ENCODE measurements at places on chromosomes 6 and 20.

- no peak for DNase-seq
These were observed 53.6 kb upstream of the SMOC2 start for GRCh38 chr6:168387426-168387825.

DNA sequence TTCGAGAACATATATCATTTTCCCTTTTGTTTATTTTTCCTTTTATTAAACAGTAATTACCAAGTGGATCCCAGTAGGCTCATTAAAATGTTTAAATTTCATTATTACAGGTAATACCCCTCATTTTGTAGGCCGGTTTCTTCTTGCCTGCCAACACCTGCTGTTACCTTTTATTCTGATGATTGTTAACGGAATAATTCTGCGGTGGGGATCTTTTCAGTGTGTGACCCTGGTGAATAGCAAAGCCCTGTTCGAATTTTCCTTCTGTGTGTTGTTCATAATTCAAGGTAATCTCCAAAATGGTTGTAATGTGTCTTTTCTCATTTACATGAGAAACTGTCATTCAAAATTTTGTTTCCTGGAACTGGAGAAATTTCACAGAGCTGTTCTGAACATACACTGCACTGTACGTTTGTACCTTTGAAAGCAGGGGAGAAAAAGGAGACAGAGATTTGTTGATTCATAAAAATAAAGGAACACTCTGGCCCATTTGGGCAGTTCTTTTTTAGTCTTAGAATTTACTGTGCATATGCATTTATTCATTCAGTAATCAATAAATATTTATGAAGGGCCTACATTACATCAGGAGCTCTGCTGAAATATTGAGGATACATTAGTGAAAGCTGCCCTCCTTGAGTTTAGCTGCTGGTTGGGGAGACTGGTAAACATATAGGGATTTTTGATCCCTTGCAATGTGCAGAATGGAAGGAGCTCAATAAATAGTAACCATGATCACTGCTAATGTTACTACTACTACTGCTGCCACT is 502.0 kb downstream of the QKI start:
- no peak for DNase-seq

DNA sequence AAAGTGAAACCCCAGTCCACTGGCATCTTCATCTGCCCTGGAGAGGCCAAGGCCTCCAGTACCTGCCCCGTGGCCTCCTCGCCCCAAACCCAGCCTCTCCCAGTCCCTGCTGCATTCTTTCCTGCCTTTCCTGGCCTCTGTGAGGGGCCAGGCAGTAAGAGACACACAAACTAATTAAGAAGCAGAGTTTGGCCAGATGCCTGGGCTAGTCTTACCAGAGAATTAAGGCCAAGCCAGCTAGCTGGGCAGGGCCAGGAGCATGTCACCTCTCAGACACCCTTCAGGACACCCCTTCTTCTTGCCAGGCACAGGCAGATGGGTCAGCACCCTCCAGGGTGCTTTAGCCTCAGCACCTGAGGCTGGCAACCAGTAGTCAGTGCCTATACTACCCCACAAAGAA is 2.4 kb downstream of the MDGA1 start:
- no peak for DNase-seq

DNA sequence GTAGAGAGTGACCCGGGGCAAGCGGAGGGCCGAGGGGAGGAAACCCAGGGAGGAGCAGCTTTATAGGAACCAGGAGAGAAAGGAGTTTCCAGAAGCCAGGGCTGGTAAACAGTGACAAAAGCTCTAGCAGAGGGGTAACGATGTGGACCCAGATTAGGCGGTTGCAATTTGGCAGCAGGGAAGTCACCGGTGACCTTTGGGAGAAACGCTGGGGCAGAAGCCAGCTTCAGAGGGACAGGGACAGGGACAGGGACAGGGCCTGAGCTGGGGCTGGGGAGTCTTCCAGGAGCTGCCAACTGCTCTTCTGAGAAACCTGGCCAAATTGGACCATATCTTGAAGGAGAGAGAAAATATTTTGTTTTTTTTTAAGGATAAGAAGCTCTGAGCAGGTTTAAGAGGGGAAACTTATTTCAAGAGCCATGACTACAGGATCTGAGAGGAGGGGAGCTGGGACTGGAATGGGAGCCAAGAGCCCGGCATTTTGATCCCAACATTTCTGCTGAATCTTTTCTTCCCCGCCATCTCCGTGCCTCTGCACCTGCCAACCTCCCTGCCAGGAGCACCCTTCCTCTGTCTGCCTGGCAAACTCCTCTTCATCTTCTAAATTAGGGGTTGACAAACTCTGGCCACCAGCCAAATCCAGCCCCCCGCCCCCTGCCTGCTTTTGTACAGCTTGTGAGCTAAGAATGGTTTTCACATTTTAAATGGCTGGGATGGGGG is 22.6 kb upstream of the PREX1 start:
- DNase-seq, result no peak

- peak; percentile 62 for DNase-seq
These were observed 3.0 kb downstream of the CASS4 start for GRCh38 chr20:56414842-56415765.

- DNase-seq, result peak; percentile 1
These were observed 734 bp downstream of the MMS22L start for GRCh38 chr6:97282238-97282725.

GRCh38 chr6:161244725-161245124 is 29.1 kb downstream of the AGPAT4 start:
- no peak for DNase-seq

DNA sequence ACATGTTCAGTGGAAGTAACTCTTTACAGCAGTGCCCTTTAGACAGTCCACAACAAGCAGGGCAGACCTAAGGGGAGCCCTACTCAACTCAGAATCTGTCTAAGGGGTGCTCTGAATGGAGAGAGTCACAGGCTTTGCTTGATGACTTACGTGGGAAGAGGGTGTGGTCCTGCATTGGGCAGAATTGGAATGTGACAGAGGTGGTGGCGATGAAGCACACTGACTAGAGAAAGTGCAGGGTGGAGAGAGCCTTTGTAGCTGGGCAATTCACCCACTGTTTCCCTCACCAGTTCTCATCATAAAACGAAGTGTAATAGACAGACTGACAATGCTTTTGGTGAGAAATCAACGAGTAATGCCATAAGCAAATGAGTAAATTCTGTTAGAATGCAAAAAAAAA is 11.2 kb downstream of the TP53INP2 start:
- no peak for DNase-seq

- DNase-seq, result no peak
These were observed 34.4 kb downstream of the DSE start for GRCh38 chr6:116405138-116405537.

DNA sequence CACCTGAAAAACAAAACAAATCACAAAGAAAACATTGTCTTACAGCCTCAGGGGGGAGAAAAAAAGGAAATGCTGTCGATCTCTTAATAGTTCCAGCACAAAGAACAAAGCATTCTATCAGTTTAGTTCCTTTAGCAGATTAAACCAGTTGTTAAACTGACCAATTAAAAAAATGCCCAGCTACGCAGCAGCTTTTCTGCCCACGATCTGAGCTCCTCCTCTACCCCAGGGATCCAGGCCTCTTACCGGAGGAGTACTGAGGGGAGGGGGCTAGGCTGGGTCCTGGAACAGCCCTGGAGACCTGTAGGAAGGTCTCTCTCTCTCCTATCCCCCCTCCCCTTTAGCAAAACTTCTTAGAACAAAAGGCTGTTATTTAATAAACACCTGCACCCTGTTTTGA is 13.4 kb downstream of the PTK7 start:
- no peak for DNase-seq

GRCh38 chr20:56440346-56441007 is 27.9 kb upstream of the RTF2 start:
- DNase-seq, result no peak

GRCh38 chr6:32427218-32427617 is 12.5 kb upstream of the HLA-DRA start:
- no peak for DNase-seq

GRCh38 chr6:24610672-24611071 is 35.3 kb downstream of the KIAA0319 start:
- no peak for DNase-seq

- no peak for DNase-seq
These were observed 47.3 kb downstream of the EPB41L2 start for GRCh38 chr6:131015630-131016263.

- no peak for DNase-seq
These were observed 372.0 kb upstream of the JARID2 start for GRCh38 chr6:14873781-14874441.

DNA sequence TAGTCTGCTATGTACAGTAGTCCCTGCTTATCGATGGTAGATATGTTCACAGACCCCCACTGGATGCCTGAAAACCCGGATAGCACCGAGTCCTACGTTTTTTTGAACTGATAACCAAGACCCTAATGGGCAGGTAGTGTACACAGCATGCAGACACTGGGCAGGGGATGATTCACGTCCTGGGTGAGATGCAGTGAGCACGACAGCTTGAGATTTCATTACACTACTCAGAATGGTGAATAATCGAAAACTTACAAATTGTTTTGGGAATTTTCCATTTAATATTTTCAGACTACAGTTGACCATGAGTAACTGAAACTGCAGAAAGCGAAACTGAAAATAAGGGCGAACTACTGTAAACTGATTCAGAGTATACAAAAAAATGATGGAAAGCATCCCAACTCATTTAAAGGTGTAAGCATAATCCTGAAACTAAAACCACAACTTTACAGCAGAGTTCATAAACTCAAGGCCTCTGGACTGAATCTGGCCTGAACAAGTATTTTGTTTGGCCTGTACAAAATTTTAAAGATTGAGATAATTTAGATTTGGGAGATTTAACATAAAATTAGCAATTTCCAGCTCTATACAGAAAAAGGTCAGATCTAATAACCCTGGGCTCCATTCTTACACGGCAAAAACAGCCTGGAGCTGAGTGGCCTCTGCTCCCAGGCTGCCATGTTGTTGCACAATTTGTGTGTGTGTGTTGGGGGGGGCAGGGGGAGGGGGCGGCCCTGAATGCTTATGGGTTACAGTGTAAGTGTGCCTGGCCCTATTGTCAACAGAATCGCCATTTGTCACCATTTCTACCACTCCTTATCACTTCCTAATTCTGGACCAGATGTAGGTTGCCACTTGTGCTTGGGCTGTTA is 34.9 kb downstream of the RNF24 start:
- DNase-seq, result peak; percentile 60

GRCh38 chr6:15389765-15390723 is 144.2 kb downstream of the JARID2 start:
- DNase-seq, result peak; percentile 46

GRCh38 chr20:33404281-33404680 is 3.0 kb upstream of the CDK5RAP1 start:
- no peak for DNase-seq

DNA sequence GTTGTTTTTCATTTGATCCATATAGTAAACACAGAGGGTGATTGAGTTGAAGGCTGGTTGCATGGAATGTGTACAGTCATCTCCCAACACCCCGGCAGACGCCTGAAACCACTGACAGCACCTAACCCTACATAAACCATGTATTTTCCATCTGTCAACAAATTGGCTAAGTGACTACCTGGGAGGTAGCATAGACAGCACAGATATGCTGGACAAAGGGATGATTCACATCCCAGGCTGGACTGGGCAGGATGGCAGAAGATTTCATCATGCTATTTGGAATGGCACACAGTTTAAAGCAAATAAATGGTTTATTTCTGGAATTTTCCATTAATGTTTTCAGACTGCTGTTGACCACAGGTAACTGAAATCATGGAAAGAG is 4.4 kb upstream of the VIP start:
- no peak for DNase-seq

- no peak for DNase-seq
These were observed 226.9 kb upstream of the QKI start for GRCh38 chr6:163187606-163188005.

DNA sequence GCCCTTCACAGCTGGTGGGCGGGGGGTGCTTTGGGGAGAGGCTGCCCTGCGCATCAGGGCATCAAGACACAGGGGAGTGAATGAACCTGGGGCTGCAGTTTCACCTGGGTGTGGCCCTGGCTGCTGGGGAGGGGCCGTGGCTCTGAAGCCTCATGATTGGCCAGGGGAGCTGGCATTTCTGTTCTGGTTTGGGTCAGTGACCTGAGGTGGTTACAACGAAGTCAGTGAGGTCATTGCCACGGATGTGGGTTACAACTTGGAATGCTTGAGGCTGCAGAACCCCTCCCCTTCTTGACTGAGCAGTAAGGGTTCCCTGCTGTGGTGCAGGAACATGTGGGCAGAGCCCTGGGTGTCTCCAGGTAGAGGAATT is 3.0 kb downstream of the TCEA2 start:
- DNase-seq, result no peak

GRCh38 chr6:71481011-71481410 is 192.4 kb downstream of the OGFRL1 start:
- no peak for DNase-seq

GRCh38 chr6:12504325-12504966 is 212.1 kb upstream of the PHACTR1 start:
- peak; percentile 58 for DNase-seq

GRCh38 chr6:118719351-118720124 is 68.1 kb upstream of the CEP85L start:
- no peak for DNase-seq

DNA sequence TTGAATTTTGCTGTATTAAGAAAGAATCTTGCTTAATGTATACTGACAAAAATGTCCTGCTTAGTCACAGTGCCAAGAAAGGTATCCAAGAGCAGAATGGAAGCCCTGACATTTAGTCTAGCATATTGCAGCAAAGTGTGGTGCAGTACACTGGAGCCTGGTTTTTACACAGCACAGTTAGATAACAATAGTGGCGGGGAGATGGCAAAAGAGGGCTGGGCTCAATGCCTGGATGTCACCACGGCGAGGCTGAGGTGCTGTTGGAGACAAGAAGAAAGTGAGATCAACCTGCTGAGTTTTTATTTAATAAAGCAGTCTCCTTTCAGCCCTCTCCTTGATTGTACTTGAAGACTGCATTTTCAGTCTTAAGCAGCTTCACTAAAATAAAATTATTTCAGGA is 426.0 kb downstream of the LMBRD1 start:
- no peak for DNase-seq

DNA sequence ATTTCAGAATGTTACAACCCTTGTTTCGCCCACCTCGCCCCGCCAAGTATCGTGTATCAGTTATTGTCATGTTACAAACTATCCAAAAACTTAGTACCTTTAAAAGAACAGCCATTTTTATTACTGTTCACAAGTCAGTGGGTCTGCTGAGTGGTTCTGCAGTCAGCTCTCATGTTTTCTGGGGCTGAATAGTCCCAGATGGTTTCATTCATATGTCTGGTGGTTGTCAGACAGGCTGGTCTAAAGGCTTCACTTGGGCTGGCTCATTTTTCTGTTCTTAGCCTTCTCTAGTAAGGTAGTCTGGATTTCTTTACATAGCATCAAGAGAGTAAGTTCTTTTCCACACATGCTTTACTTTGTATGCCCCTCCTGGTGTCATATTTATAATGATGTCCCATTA is 8.6 kb downstream of the ZNF292 start:
- no peak for DNase-seq
